ENCODE measurements at places on chromosomes 6 and 20.

DNA sequence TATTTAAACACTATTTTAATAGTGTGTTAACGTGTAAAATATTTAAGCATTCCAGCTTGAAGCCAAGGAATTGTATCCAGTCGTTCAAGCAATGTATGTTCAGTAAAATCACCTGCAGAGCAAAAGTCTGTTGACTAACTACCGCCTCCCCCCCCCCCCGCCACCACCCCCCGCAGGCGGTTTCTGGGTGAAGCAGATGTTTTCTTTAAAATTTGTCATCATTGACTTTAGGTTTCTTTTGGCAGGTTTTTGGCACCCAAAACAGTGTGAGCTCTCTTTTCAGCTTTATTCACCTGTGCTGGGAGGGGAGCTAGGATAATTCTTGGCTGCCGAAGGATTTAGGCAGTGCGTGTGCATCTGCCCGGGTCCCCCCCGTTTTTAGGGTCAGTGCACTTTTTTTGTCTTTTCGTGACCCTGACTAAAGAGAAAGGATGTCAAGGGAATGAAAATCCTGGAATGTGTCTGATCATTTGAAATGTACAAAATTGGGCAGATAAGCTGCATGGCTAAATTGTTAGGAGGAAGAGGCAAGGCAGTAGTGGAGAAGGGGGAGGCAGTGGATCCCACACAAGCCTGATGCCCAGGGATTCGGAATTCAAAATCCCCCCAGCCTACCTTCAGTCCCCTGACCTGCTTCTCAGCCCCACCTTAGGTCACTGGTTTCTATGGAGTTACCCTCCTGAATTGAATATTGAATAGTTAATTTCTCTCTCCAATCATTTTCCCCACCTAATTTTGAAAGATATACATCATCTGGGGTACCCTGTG, 1.1 kb downstream of the EDN1 start:
- no peak for DNase-seq
- H3K4me3 ChIP-seq, result no peak overlapping the region
- no peaks in the 10 kb centered on the region for H3K36me3 ChIP-seq
- H3K27ac ChIP-seq, result no peak overlapping the region
- peaks cover 19% of the 10 kb centered on the region for H3K4me1 ChIP-seq

DNA sequence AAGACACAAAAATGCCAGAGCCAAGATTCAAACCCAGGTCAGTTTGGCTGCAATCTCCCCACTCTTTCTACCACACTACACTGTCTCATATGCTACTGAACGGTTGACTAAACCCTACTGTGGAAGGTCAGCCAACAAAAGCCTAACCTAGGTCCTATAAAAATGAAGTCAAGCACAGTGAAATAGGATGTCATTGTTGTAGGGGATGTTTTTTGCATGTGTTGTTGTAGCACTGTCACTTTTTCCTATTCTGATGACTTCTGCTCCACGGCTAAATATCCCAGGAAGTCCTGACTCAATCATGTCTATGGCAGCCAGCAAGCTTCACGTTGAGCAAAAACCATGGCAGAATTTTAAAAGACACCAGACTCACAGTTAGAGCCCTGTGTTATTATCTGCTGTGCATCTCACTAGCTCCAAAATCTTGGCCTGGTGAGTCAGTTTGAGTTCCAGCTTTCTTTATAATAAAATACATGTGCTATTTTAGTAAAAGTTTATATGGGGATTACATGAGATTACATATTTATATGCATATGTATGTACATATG, 322.1 kb upstream of the NT5E start:
- no peak for DNase-seq
- no peaks in the 10 kb centered on the region for H3K27me3 ChIP-seq
- no peak overlapping the region for H3K4me3 ChIP-seq
- no peak overlapping the region for H3K27ac ChIP-seq
- no peaks in the 10 kb centered on the region for H3K4me1 ChIP-seq

- peaks cover 20% of the 10 kb centered on the region for H3K27me3 ChIP-seq
- H3K4me3 ChIP-seq, result no peak overlapping the region
- no peak for DNase-seq
- H3K4me1 ChIP-seq, result no peaks in the 10 kb centered on the region
These were observed 27.2 kb upstream of the SYNJ2 start for GRCh38 chr6:157954150-157955117.

DNA sequence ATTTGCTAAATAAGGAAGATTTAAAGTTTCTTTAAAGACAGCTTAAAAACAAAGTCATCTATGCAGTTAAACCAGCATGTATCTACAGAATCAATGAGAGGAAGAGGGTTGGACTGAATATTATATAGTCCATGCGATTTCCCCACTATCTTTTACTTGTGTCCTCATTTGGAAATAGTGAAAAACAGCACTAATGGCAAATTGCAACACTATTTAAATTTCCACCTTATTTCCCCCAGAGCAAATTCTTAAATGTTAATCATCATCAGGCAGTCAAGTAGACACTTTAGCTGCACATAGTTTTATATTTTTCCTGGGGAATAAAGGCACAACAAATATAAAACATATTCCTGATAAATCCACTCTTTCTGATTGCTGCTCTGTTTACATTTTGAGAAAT, 114.6 kb downstream of the LCA5 start:
- no peak overlapping the region for H3K27ac ChIP-seq
- H3K4me1 ChIP-seq, result no peaks in the 10 kb centered on the region
- no peak overlapping the region for H3K4me3 ChIP-seq
- peaks cover 3% of the 10 kb centered on the region for H3K27me3 ChIP-seq
- DNase-seq, result no peak

- H3K36me3 ChIP-seq, result peaks cover 2% of the 10 kb centered on the region
- H3K27ac ChIP-seq, result peak overlapping the region; percentile 72
- no peaks in the 10 kb centered on the region for H3K27me3 ChIP-seq
- H3K4me3 ChIP-seq, result no peak overlapping the region
- H3K4me1 ChIP-seq, result peaks cover 67% of the 10 kb centered on the region
- DNase-seq, result no peak
These were observed 45.7 kb upstream of the RNF24 start for GRCh38 chr20:4060856-4061695.

DNA sequence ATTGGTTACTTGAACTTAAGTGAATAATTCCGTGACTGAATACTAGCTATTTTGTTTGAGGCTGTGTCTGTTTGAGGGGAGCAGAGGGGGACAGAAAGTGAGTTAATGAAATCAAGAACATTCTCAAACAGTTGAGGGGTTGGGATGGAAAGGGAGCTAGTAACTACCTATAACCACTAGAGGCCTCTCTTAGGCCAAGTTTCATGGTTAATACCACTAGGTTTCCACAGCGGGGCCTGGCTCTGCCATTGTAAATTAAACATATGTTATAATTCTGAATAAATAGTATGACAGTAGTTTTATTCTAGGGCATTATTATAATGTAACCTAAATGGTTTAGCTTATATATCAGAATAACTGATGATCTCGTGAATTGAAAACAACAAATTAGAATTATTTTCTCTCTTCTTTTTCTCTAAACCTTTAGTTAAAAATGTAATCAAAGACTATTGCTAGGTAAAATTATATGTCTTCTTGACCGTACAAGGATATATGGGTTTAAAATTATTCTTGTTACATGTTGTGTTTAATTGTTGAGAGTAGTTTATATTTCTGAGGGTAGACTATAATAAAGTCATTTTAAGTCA, 108.1 kb downstream of the BCKDHB start:
- no peak overlapping the region for H3K4me3 ChIP-seq
- peaks cover 18% of the 10 kb centered on the region for H3K4me1 ChIP-seq
- H3K27ac ChIP-seq, result no peak overlapping the region
- H3K27me3 ChIP-seq, result no peaks in the 10 kb centered on the region

DNA sequence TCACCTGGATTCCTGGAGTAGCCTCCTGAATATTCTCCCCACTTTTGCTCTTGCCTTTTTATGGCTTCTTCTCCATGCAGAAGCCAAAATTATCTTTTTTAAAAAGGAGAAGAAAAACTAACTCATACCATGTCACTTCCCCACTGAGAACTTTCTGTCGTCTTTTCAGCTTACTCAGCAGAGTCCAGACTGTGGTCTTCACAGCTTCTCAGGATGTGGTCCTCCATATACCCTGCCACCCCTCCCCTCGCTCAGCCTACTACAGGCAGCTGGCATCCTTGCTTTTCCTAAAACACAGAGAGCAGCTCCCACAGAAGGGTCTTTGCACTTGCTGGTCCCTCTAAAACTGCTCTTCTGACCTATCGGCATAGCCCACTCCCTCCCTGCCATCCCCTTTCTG, 89.4 kb upstream of the ISM1 start:
- no peak for DNase-seq
- no peaks in the 10 kb centered on the region for H3K27me3 ChIP-seq
- no peaks in the 10 kb centered on the region for H3K36me3 ChIP-seq

GRCh38 chr6:161374971-161375873, 101.4 kb upstream of the AGPAT4 start:
- H3K4me3 ChIP-seq, result no peak overlapping the region
- no peak for DNase-seq
- no peaks in the 10 kb centered on the region for H3K36me3 ChIP-seq
- no peaks in the 10 kb centered on the region for H3K4me1 ChIP-seq
- H3K27ac ChIP-seq, result no peak overlapping the region

DNA sequence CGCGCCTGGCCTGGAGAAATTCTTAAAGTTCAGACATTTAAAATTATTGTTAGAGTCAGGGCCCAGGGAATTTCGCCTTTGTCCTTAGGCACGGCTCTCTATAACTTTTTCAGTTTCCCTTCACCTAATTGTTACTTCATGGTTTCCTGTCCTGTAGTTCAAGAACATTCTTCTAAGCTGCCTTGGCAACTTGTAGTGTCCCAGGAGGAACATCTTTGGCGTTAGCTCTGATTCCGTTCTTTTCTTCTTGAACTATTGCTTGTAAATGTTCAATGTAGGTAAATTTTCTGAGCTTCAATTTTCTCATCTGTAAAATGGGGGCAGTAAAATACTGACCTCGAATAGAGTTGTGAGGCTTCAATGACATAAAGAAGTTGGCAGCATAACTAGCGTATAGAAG, 41.8 kb downstream of the TIAM2 start:
- H3K36me3 ChIP-seq, result no peaks in the 10 kb centered on the region
- no peaks in the 10 kb centered on the region for H3K27me3 ChIP-seq
- no peak overlapping the region for H3K4me3 ChIP-seq
- no peaks in the 10 kb centered on the region for H3K4me1 ChIP-seq

GRCh38 chr6:142183351-142183750, 36.3 kb downstream of the VTA1 start:
- peaks cover 7% of the 10 kb centered on the region for H3K4me1 ChIP-seq
- no peak overlapping the region for H3K4me3 ChIP-seq
- peaks cover 9% of the 10 kb centered on the region for H3K36me3 ChIP-seq
- H3K27ac ChIP-seq, result no peak overlapping the region
- DNase-seq, result no peak

- H3K4me3 ChIP-seq, result no peak overlapping the region
- no peaks in the 10 kb centered on the region for H3K27me3 ChIP-seq
- H3K4me1 ChIP-seq, result no peaks in the 10 kb centered on the region
- no peak overlapping the region for H3K27ac ChIP-seq
- H3K36me3 ChIP-seq, result no peaks in the 10 kb centered on the region
These were observed 12.1 kb downstream of the BPIFB3 start for GRCh38 chr20:33065785-33066184.

GRCh38 chr6:72792692-72793091, 170.8 kb downstream of the KCNQ5 start:
- no peaks in the 10 kb centered on the region for H3K27me3 ChIP-seq
- no peak overlapping the region for H3K27ac ChIP-seq
- DNase-seq, result no peak
- H3K36me3 ChIP-seq, result no peaks in the 10 kb centered on the region
- no peaks in the 10 kb centered on the region for H3K4me1 ChIP-seq

- H3K27me3 ChIP-seq, result peaks cover 5% of the 10 kb centered on the region
- no peaks in the 10 kb centered on the region for H3K36me3 ChIP-seq
- H3K4me1 ChIP-seq, result no peaks in the 10 kb centered on the region
- H3K27ac ChIP-seq, result no peak overlapping the region
- DNase-seq, result no peak
- no peak overlapping the region for H3K4me3 ChIP-seq
These were observed 351.7 kb downstream of the CDC5L start for GRCh38 chr6:44739181-44739580.

- H3K4me1 ChIP-seq, result no peaks in the 10 kb centered on the region
- H3K36me3 ChIP-seq, result peaks cover 13% of the 10 kb centered on the region
- H3K27me3 ChIP-seq, result peaks cover 2% of the 10 kb centered on the region
- peak overlapping the region; percentile 49 for H3K27ac ChIP-seq
These were observed 3.9 kb upstream of the TNFRSF6B start for GRCh38 chr20:63692436-63693082.

DNA sequence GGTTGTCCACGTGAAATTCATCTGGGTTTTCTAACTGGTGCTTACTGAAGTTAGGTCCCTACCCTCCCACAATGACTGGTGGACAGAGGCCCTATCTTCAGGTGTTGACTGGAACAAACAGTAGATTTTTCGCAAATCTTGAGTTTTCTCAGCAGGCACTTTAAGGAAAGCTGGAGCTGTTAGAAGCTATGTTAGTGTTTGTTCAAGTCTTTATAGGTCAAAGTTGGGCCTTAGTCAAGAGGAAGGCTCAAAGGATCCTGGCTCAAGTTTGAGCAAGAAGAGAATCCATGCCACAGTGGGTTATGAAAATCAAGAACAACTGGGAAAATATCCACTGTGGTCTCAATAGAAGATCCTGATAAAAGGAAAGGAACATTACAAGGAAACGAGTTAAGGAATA, 48.5 kb upstream of the ELOVL5 start:
- no peak overlapping the region for H3K4me3 ChIP-seq
- no peak overlapping the region for H3K27ac ChIP-seq
- H3K27me3 ChIP-seq, result peaks cover 2% of the 10 kb centered on the region
- no peaks in the 10 kb centered on the region for H3K4me1 ChIP-seq
- no peak for DNase-seq

GRCh38 chr6:131003488-131004386, 59.3 kb downstream of the EPB41L2 start:
- H3K27ac ChIP-seq, result no peak overlapping the region
- peaks cover 8% of the 10 kb centered on the region for H3K36me3 ChIP-seq
- H3K27me3 ChIP-seq, result no peaks in the 10 kb centered on the region
- no peaks in the 10 kb centered on the region for H3K4me1 ChIP-seq

DNA sequence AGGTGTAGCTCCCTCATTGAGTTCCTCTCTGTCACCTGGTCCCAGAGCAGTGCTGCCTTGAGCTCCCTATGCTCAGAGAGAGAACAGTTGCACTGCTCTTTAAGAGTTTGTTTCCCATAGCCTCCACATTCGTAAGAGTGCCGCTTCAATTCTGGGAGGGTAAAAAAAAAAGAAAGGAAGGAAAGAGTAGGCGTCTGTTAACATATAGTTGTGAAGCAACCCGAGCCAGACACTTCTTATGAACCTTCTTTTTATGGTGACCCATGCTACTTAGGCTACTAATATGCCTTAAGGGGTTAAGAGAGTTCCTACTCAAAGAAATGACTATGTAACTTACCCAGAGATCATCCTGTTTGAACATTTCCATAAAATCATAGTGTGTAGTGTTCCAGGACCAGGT, 4.3 kb upstream of the ARG1 start:
- no peak for DNase-seq
- H3K27ac ChIP-seq, result no peak overlapping the region
- peaks cover 5% of the 10 kb centered on the region for H3K36me3 ChIP-seq

GRCh38 chr6:14951704-14952103, 294.2 kb upstream of the JARID2 start:
- H3K27ac ChIP-seq, result no peak overlapping the region
- H3K4me3 ChIP-seq, result no peak overlapping the region
- H3K4me1 ChIP-seq, result no peaks in the 10 kb centered on the region
